AG04450 (cell line): ENCODE measurements at places on chromosomes 6 and 20.

GRCh38 chr6:52284131-52284459 is 447 bp downstream of the MCM3 start:
- DNase-seq = no peak

DNA sequence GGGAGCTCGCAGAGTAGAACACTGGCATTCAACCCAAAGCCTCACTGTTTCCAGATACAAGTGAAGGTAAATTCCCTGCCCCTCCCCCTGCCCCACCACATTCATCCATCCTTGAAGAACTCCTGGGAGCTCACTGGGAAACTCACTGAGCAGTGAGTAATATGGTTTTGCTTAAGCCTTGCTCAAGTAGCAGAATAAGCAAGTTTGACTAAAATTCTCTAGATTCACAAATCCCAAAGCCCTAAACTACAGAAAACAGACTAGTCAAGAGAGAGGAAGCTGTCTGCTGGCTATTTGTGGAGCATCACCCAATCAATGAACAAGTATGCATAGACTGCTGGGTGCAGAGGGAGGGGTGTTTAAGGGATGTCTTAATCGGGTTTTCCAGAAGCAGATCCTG is 82.1 kb downstream of the UNC5CL start:
- DNase-seq = no peak

- DNase-seq = no peak
Measured at GRCh38 chr20:20375862-20376261, 8.0 kb downstream of the INSM1 start.

GRCh38 chr6:111201764-111202163 is 114.5 kb downstream of the SLC16A10 start:
- DNase-seq = no peak

GRCh38 chr6:961407-961960 is 268.5 kb upstream of the EXOC2 start:
- no peak for DNase-seq

- DNase-seq = no peak
Measured at GRCh38 chr20:17678295-17678694, 3.7 kb downstream of the RRBP1 start.

DNA sequence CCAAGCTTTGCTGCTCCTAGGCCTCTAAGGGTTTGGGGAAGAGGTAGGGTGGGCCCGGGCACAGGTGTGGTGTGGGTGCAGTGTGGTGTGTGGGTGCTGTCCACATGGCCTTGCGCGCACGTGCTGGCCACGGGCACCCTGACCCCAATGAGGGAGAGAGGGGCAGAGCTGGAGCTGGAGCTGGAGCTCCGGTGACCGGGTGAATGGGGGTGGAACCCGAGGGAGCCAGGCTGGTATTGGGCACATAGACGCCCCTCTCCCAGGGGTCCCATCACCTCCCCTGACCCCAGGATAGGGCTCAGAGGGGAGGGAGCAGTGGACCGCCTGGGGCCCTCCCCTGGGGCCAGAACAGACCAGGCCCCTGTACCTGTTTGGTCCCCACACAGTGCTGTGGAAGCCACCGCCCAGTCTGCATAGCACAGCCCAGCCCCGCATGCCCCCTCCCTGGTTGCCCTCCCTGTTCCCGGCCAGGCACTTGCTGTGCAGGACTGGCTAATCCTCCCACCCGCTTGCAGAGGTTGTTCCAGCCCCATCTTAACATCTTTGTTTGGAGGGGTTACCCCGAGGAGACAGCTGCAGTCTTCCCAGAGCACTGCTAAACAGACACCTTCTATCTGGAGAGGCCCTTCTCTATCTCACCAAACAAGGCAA is 984 bp downstream of the ADAM33 start:
- DNase-seq = no peak

GRCh38 chr20:61886721-61887595 is 178.7 kb downstream of the TAF4 start:
- DNase-seq = no peak

DNA sequence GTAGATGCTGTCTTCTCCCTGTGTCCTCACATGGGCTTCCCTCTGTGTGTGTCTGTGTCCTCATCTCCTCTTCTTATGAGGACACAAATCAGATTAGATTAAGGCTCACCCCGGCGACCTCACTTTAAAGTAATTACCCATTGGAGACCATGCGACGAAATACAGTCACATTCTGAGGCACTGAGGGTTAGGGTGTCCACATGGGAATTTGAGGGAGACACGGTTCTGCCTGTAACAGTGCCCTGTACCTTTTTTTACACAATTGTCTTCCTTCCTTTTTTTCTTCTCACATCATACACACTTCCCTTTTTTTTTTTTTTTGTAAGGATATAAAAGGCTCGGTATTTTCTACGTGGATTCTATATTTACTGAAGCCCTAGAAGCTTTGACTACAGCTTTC is 48.9 kb downstream of the DEK start:
- no peak for DNase-seq

DNA sequence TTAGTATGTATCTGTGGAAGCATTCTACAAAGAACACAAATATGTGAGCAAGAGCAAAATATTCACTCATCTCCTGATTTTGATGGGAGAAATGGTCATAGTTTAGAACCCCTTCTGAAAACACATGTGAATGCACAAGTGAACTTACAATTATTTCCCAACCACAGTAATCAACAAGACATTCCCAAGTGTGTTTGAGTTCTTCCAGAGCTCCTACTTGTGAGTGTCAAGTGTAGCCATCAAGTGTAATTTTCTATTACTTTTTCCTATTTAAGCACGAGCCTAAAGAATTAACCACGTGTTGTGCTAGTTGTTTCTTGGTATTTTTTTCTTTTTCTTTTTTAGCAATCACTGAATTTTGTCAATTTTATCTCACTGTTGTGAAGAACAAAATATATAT is 402.3 kb downstream of the NKAIN2 start:
- no peak for DNase-seq

GRCh38 chr6:46888578-46888977 is 33.2 kb downstream of the ADGRF5 start:
- no peak for DNase-seq

GRCh38 chr6:44004136-44004535 is 123.1 kb downstream of the MRPL14 start:
- no peak for DNase-seq

DNA sequence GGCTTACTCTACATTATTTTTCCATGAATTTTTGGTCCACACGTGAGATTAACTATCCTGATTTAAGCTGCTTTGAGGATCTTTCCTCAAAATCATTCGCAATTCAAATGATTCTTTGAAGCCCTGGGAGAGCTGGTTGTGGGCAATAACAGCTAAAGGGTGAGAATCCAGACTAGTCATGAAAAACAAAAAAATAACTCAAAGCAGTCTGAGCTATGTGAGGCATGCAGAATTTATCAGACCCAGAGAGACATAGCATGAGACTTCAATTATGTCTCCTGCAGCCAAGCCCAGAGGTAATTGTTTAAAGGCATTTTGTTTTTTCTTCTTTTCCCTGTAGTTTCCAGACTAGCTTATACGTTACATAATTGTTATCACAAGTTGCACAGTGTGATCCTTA is 517.3 kb upstream of the PTCHD4 start:
- DNase-seq = no peak

GRCh38 chr6:133644892-133645619 is 243.9 kb upstream of the TCF21 start:
- peak; percentile 78 for DNase-seq

GRCh38 chr6:143621876-143622605 is 55.7 kb upstream of the PHACTR2 start:
- no peak for DNase-seq

DNA sequence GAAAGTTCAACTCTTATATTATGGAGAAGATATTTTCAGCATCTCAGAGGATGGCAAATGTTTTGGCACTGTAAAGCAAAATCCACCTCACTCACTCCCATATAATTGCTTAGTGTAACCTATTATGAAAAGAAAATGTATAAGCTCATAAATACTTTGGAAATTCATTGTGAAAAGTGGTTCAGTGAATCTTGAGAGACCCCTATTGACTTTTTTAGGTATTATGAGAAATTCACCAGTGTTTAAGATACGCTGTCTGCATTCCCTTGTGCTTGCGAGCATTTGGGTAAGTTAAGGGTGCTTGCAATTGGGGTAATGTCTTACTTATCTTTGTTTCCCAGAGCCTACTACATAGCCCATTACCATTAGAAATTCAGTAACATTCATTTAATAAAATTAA is 66.3 kb upstream of the BMP5 start:
- DNase-seq = no peak

DNA sequence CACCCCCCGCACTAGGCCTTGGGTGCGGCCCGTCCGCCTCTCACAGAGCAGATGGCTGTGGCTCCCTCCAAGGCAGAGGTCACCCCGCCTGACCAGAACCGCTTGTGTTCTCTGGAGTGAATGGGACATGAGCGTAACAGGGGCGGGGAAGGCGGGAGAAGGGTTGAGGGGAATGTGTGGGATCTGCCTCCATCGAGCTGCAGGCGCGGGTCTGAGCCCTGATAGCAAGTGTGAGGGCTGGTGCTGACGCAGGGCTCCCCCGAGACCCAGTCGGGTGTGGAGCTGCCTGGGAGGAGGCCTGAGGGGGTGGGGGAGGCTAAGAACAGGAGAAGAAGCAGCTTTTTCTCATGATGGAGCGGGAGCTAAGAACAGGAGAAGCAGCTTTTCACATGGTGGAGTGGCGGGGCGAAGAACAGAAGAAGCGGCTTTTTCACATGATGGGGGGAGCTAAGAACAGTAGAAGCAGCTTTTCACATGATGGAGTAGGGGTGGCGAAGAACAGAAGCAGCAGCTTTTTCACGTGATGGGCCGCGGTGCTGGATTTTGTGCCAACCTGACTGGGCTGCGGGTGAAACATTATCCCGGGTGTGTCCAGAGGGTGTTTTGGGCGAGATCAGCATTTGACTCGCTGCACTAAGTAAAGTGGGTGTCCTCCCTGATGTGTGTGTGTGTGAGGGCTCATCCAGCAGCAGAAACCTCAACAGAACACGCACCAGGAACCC is 169.3 kb downstream of the TTLL2 start:
- DNase-seq = no peak

GRCh38 chr20:25252230-25252651 is 4.4 kb downstream of the PYGB start:
- no peak for DNase-seq

DNA sequence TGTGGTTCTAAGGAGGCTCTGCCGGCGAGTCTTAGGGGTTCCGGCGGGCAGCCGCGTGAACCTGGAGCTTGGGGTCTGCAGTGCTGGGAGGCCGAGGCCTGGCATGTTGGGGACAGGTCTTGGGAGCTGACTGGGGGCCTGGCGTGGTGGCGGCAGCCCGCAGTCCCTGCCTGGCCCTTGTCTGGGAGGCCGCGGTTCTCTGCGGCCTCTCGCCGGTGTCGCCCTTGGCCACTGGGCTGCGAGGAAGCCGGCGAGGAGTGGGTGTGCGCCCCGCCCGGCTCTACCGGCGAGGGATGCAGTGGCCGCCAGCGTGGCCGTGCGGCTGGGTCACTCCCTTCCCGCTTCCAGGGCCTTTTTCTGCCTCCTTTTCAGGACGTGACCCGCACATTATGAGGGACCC is 36.3 kb downstream of the IGF2R start:
- DNase-seq = no peak

GRCh38 chr20:57780398-57780797 is 70.6 kb upstream of the PMEPA1 start:
- no peak for DNase-seq

GRCh38 chr20:23152308-23152892 is 66.3 kb upstream of the CD93 start:
- DNase-seq = no peak

GRCh38 chr6:9487128-9487527 is 927.7 kb downstream of the TFAP2A start:
- DNase-seq = no peak

GRCh38 chr6:30555816-30556065 is 548 bp downstream of the GNL1 start:
- no peak for DNase-seq
